ENCODE measurements at places on chromosomes 2 and 18. TPM values are rescaled to one million over a fixed set of nuclear protein-coding genes. Genes with fewer than 3 reads are reported as not detected.

GRCh38 chr2:150286730-150287362 lies 200.6 kb downstream of the RND3 start:
- H3K4me1 ChIP-seq = no peaks in the 10 kb centered on the region
- no peak overlapping the region for H3K27ac ChIP-seq
- H3K36me3 ChIP-seq = no peaks in the 10 kb centered on the region
- no peaks in the 10 kb centered on the region for H3K27me3 ChIP-seq

DNA sequence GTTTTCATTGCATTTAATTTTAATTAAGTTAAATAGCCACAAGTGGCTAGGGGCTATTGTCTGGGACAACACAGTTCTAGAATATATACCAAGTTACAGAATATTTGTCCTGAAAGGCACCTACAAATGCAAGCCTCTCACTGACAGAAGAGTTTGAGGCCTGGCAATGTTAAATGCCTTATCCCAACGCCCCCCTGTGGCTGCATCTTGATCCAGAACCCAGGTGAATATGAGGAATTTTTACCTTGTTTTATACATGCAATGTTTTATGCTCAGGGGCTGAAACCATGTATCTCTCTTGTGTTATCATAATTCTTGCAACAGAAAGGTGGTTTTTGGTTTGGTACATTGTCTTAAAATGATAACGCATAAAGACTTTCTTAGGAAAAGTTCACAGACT lies 71.8 kb upstream of the SEC11C start:
- H3K36me3 ChIP-seq = no peaks in the 10 kb centered on the region
- no peak overlapping the region for H3K27ac ChIP-seq
- no peaks in the 10 kb centered on the region for H3K4me1 ChIP-seq
- DNase-seq = peak; percentile 6
- no peak overlapping the region for H3K4me3 ChIP-seq
- no peaks in the 10 kb centered on the region for H3K27me3 ChIP-seq

DNA sequence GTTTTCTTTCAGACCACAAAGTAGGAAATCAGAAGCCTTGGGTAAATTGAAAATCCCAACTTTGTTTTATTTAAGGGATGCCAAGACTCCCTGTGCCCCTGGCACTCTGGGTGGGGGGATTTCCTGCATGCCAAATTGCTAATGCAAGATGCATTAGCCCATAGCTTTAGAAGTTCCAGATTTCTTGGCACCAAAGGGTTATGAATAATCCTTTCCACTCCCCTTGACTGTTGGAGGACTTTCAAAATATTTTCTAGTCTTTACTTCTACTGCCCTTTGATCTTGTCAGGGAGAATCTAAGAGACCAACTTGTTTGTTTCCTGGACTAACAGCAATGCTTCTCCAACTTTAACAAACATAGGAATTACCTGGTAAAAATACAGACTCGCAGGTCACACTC lies 81.8 kb upstream of the TGIF1 start:
- no peak for DNase-seq
- no peak overlapping the region for H3K27ac ChIP-seq
- H3K36me3 ChIP-seq = no peaks in the 10 kb centered on the region
- H3K4me1 ChIP-seq = no peaks in the 10 kb centered on the region
- H3K27me3 ChIP-seq = no peaks in the 10 kb centered on the region

GRCh38 chr18:12863687-12864216 lies 20.3 kb downstream of the PTPN2 start:
- peaks cover 6% of the 10 kb centered on the region for H3K4me1 ChIP-seq
- no peaks in the 10 kb centered on the region for H3K27me3 ChIP-seq
- H3K27ac ChIP-seq = no peak overlapping the region
- no peak overlapping the region for H3K4me3 ChIP-seq

DNA sequence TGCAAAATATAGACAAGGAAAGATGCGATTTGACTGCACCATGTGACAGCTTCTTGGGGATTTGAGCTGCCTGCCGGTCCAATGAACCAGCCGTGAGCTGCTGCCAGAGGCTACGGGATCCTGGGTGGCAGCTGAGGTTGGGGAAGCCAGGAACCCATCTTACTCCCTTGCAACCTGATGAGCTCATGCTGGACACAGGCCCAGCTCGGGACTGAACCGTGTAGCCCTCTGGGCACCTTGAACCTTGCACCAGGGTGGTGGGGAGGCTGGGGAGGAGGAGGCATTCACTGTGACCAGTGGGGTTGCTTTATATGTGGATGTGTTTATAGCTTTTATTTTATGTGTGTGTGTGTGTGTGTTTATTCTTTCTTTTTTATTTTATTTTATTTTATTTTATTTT lies 9.1 kb downstream of the ALPI start:
- no peaks in the 10 kb centered on the region for H3K27me3 ChIP-seq
- no peaks in the 10 kb centered on the region for H3K4me1 ChIP-seq
- no peak overlapping the region for H3K27ac ChIP-seq
- no peaks in the 10 kb centered on the region for H3K36me3 ChIP-seq

- H3K4me3 ChIP-seq = no peak overlapping the region
- H3K36me3 ChIP-seq = no peaks in the 10 kb centered on the region
- no peaks in the 10 kb centered on the region for H3K4me1 ChIP-seq
- H3K27ac ChIP-seq = no peak overlapping the region
- no peaks in the 10 kb centered on the region for H3K27me3 ChIP-seq
- no peak for DNase-seq
Observed at GRCh38 chr18:75350512-75350839, 77.0 kb downstream of the SMIM21 start.

DNA sequence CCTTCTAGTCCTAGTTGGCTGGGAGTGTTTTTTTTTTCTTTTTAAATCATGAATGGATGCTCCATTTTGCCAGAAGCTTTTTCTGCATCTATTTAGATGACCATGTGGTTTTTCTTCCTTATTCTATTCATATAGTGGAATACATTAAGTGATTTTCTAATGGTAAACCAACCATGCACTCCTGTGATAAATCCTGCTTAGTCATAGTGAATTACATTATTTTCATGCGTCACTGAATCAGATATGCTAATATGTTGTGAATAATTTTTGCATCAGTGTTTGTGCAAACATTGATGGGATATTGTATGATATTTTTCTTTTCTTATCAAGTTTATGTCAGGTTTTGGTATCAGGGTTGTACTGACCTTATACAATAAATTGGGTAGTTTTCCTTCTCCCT lies 229.3 kb upstream of the REV1 start:
- no peaks in the 10 kb centered on the region for H3K4me1 ChIP-seq
- no peak for DNase-seq
- H3K36me3 ChIP-seq = no peaks in the 10 kb centered on the region
- no peaks in the 10 kb centered on the region for H3K27me3 ChIP-seq

DNA sequence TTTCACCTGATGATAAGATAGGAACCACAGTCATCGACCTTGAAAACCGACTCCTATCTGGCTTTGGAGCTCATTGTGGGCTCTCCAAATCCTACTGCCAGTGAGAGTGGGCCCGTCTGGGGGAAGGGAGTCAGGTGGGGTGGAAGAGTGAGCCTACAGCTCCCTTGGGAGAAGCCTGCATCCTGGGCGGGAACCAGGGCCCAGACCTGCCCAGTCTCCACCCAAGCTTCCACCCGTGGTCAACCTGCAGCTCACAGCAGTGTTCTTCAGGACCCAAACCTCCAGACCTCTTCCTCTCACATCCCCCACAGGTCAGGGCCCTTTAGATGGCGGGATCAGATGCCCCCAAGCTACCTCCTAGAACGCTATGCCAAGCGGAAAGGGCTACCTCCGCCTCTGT lies 40.2 kb downstream of the LMAN2L start:
- no peaks in the 10 kb centered on the region for H3K4me1 ChIP-seq
- no peak overlapping the region for H3K4me3 ChIP-seq
- DNase-seq = no peak
- no peaks in the 10 kb centered on the region for H3K27me3 ChIP-seq

DNA sequence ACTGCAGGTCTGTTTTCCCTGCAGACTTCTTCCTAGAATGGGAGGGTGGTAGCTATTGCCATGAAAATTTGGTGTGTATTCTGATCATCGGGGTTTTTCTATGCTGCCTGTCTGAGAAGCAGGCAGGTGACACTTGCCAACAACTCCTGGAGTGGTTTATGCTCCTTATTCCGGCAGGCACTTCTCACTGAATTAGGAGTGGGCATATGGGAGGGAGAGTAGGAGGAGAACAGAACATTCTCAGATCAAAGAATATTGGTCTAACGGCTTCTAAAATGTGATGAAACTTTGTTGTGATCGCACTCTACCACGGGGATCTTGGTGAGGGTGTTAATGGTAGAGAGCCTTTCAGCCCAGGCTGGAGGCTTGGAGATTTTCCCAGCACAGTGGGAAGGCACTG lies 480.8 kb downstream of the PLCL1 start:
- no peak overlapping the region for H3K4me3 ChIP-seq
- no peaks in the 10 kb centered on the region for H3K27me3 ChIP-seq
- no peaks in the 10 kb centered on the region for H3K4me1 ChIP-seq
- no peak overlapping the region for H3K27ac ChIP-seq

GRCh38 chr2:3466482-3466863 lies 52.9 kb downstream of the ADI1 start:
- no peak overlapping the region for H3K27ac ChIP-seq
- DNase-seq = no peak
- H3K27me3 ChIP-seq = no peaks in the 10 kb centered on the region

DNA sequence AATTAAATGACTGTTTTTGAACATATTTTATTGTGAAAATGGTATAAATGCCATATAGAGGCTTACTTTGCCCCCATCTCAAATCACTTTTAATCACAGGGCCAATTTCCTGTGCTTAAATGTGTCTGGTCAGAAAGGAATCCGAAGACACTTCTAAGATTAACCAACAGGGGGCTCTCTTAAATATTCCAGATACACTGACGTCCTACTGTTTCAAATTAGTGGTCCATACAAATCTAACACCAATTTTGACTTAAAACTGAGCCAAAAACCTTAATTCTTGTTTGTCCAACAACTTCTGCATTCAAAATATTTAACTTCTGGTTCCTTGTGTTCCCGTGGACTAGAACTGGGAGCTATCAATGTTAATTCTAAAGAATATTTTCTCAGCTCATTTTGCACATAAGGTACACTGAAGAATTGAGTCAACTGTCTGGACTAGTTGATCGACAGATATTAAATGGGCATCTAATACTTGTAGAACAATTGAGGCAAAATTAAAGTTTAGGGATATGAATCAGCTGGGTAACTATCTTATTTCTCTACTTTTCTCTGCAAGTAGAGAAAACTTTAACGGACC lies 557.5 kb downstream of the ARHGAP15 start:
- no peak overlapping the region for H3K4me3 ChIP-seq
- no peaks in the 10 kb centered on the region for H3K27me3 ChIP-seq
- no peak for DNase-seq
- H3K36me3 ChIP-seq = no peaks in the 10 kb centered on the region
- H3K4me1 ChIP-seq = no peaks in the 10 kb centered on the region

DNA sequence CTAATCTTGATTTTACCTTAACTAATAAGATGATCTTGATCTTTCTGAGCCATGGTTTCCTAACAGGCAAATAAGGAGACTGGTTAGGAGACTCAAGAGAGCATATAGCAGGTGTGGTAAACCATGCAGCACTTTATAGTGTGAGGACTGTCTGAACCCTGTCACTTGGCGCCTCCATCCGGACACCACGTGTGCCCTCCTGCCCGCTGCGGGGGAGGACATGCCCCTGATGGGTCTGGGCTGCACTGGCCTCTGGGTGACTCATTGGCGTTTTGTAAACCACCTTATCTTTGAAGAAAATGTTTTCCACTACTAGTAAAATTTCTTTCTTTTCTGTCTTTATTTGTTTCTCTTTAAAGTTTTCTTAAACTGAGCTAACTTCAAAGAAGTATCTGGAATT lies 131.1 kb downstream of the FMNL2 start:
- H3K27me3 ChIP-seq = no peaks in the 10 kb centered on the region
- no peak overlapping the region for H3K4me3 ChIP-seq
- H3K4me1 ChIP-seq = no peaks in the 10 kb centered on the region
- H3K36me3 ChIP-seq = no peaks in the 10 kb centered on the region

DNA sequence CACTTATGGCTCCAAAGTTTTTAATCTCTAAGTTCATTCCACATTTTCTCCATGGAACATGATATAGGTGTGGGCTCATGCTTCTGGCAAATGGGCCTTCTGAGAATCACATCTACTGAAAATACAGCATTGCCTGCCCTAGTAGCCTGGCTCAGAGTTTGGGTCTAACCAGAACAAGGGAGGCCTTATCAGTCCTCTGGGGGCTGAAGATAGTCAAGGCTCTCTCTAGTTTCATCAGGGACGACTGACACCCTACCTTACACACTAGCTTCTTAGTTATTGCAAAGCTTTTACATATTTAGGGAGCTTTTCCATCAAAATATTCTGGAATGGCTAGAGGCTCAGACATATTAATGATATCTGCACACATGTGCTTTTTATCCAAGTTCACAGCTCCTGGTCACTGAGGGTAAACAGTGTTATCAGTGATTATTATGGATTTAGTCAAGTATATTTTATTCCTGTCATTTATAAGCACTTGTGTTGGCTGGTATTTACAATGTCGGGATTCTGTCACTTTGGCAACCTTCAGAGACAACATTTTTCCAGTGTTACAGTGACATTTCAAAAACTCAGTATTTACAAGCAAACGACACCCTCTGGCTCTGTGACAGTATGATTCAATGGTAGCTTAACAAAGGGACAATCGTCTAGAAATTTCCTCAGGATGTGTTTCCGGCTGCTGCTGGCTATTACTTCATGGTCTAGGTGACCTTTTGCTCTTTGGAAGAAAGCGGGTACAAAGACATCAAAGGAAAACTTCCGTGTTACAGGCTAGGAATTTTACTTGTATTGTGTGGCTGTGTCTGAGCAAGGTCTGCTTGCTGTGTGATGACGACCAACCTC lies 200.6 kb downstream of the TCF4 start:
- no peak overlapping the region for H3K4me3 ChIP-seq
- no peak overlapping the region for H3K27ac ChIP-seq
- H3K36me3 ChIP-seq = no peaks in the 10 kb centered on the region
- no peaks in the 10 kb centered on the region for H3K4me1 ChIP-seq

- no peak overlapping the region for H3K27ac ChIP-seq
- H3K4me1 ChIP-seq = no peaks in the 10 kb centered on the region
- no peak for DNase-seq
- H3K36me3 ChIP-seq = no peaks in the 10 kb centered on the region
Observed at GRCh38 chr2:216644842-216645635, 11.8 kb downstream of the IGFBP2 start.

GRCh38 chr2:88181511-88181910 lies 11.4 kb downstream of the THNSL2 start:
- H3K4me3 ChIP-seq = no peak overlapping the region
- no peak for DNase-seq
- H3K36me3 ChIP-seq = no peaks in the 10 kb centered on the region

GRCh38 chr2:110980339-110981062 lies 140.2 kb upstream of the BCL2L11 start:
- H3K36me3 ChIP-seq = no peaks in the 10 kb centered on the region
- no peak for DNase-seq
- H3K4me3 ChIP-seq = no peak overlapping the region
- no peak overlapping the region for H3K27ac ChIP-seq
- H3K4me1 ChIP-seq = no peaks in the 10 kb centered on the region

- no peak overlapping the region for H3K4me3 ChIP-seq
- no peaks in the 10 kb centered on the region for H3K27me3 ChIP-seq
- H3K4me1 ChIP-seq = no peaks in the 10 kb centered on the region
- H3K36me3 ChIP-seq = no peaks in the 10 kb centered on the region
- H3K27ac ChIP-seq = no peak overlapping the region
Observed at GRCh38 chr2:103859238-103859637, 994.7 kb upstream of the POU3F3 start.

- H3K27ac ChIP-seq = no peak within 1 kb of the TSS
- DNase-seq = no peak
- no peaks in the 10 kb centered on the region for H3K27me3 ChIP-seq
- H3K4me3 ChIP-seq = no peak within 1 kb of the TSS
- H3K36me3 ChIP-seq = no peaks in the 10 kb centered on the region
- no peaks in the 10 kb centered on the region for H3K4me1 ChIP-seq
Observed at GRCh38 chr18:63887424-63887823, at the start of gene SERPINB2. Gene SERPINB2 (plus strand): TSS chr18:63887705. CDS start chr18:63891445, 3,740 bp downstream.

HSPE1 gene
- 476 TPM for total RNA-seq

RNF103 gene
- 14.6 TPM for total RNA-seq

BZW1 gene
- 533 TPM for total RNA-seq

LOXL3 gene
- 0.77 TPM for total RNA-seq

DPP10 gene
- not detected for total RNA-seq
